GM04503 (cell line): ENCODE measurements at places on chromosomes 11 and 22.

DNA sequence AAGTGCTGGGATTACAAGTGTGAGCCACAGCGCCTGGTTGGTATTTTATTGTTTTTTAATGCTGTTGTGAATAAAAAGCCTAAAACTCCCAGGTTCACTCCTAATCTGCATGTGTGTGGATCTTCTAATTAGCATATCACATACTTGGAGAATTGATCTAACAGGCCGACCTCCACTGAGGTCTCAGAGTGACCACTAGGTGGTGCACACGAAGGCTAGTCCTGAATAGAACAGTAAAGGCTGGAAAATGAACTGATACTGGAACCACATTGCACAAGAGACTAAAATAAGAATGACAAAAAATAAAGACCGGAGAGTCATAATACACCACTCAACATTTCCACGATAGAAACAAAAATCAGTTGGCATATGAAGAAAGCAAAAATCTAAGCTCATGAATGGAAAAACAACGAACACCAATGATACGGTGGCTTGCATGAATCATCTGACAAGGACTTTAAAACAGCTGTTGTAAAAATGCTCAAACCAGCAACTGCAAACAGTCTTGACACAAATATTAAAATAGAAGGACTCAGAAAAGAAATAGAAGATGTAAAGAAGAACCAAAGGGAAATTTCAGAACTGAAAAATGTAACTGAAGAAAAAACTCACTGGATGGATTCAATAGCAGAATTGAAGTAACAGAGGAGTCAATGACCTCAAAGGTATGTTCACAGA is 19.2 kb downstream of the PIM3 start:
- no peak for DNase-seq

- no peak for DNase-seq
Observed at GRCh38 chr11:22666688-22667439, 453 bp downstream of the GAS2 start.

DNA sequence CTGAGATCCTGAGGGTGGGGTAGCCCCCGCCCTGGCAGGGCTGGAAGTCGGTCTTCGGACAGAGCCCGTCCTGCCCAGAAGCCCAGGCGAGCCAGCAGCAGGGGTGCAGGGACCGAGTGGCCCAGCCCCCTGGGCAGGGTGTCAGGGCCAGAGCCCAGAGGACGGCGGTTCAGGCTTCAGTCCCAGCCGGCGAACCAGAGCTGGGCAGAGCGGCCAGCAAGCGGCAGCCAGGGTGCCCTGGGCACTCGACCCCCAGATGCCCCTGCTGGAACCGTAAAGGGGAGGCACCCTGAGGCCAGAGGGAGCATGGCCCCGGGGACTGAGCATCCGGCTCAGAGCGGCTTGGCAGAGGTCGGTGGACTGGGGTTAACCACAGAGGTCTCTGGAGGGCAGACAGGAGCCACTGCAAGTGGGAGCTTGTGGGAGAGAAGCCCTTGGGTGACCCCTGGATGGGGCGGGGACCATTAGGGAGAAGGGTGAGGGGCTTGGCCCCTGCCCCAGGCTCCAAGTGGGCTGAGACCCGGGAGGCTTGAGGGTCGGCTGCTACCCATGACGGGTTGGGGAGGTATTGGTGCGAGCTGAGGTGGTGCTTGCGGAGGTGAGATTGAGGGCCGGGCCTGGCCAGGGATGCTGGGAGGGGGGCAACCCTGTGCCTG is 15.9 kb downstream of the LSP1 start:
- no peak for DNase-seq

GRCh38 chr11:36409152-36409816 is 100.8 kb downstream of the TRAF6 start:
- no peak for DNase-seq

DNA sequence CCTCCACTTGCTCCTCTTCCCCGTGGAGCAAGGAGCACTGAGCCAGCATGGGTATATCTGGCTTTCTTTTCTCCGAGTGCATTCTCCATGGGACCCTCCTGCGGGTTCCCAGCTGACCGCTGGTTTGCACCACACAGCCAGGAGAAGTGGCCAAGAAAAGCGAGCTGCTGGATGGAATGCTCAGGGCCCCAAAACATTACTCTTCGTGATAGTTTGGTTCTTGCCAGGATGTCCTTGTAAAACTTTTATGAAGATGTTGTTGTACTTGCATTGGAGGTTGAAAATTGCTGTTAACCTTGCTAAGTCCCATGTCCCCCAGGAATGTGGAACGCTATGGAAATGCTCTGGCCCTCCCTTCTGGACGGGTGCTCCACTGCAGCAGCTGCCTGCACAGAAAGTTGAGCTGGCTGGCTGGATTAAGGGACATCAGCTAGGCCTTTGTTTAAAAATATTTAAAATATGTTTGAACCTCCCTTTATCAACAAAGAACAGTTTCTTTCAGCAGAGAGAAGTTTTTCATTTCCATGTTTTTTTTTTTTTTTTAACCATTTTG is 68.7 kb downstream of the ZNRF3 start:
- no peak for DNase-seq

DNA sequence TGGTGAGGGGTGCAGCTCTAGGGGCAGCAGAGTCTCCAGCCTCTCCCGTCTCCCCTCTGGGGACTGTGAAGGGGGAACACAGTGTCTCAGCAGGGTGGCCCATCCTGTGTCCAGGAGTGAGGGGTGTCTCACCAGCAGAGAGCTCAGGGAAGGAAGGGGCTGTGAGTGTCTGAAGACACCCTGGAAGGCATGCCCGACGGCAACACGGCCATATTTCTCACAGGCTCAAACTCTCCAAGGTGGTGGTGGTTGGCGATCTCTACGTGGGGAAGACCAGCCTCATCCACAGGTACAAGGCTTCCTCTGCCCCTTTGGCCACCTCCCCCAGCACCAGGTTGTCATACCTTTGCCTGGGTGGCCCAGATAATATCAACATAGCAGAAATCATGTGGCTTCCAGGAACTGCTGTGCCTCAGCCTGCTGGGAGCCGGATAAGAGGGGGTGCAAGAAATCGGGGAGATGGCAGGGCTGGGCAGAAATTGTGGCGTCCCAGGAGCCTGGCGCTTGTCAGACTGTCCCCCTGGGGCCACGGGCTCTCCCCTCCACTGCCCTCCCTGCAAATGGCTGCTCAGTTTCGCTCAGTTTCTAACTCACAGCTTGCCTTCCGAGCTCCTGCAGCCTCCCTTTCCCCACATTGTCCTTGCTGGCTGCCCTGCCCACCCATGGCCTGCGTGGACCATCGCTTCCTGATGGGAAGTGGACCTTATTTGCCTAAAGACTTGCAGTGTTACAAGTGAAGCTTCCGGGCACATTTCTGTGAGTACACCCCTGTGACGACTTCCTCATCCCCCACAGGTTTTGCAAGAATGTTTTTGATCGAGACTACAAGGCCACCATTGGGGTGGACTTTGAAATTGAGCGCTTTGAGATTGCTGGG is 7.2 kb downstream of the RAB36 start:
- DNase-seq = no peak

DNA sequence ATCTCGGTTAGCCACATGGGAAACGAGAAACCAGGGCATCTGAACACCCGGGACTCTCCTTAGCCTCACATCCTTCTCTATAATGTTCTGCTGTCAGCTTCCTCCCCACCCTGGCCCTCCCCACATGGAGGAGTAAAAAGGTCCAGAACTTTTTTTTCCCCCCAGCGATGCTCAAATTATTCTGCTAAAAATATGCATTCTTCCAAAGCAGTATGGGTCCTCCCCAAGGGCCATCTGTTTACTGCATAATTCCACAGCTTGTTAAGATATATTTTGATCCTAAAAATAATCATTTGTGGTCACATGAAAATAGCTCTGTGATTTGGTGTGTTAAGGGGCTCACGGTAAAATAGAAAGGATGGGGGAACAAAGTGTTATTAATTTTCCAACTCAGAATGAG is 281.5 kb upstream of the NARS2 start:
- no peak for DNase-seq

DNA sequence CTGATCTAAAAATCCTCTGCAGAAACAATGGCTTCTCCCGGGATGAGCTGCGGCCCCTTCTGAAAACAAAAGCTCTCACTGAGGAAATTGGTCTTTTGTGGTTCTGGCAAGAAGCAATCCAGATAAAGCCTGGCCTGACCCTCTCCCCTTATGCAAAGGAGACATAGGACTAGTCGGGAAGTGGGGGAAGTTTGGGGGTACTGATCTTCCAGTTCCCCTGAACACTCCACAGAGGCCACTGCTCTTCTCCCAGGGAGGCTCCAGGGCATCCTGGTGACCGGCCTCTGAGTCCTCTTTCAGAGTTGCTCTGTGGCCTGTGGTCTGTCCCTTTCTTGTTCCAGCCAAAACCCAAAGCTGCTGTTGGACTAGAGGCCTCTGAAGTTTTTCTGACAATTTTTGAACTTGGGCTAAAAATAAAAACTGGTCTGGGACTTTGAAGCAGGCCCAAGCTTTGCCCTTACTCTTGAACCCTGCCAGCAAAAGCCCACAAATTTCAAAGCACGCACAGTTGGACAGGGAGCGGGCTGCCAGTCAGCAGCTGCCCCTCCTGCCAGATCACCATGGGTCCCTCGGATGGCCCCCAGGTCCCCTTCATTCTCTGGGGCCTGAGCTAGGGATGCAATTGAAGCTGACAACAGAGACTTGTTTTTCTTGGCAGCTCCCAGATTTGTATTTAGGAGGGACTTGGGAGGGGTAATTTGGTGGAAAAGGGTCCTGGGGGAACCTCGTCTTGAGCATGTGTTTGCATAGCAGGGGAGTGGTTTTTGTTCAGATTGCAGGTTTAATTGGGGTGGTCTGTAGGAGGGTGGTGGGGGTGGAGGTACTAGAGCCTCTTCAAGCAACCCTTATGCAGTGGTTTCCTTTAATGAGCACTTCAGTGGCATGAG is 381.6 kb upstream of the CADM1 start:
- no peak for DNase-seq

GRCh38 chr11:13940907-13941256 is 21.6 kb upstream of the SPON1 start:
- DNase-seq = no peak

DNA sequence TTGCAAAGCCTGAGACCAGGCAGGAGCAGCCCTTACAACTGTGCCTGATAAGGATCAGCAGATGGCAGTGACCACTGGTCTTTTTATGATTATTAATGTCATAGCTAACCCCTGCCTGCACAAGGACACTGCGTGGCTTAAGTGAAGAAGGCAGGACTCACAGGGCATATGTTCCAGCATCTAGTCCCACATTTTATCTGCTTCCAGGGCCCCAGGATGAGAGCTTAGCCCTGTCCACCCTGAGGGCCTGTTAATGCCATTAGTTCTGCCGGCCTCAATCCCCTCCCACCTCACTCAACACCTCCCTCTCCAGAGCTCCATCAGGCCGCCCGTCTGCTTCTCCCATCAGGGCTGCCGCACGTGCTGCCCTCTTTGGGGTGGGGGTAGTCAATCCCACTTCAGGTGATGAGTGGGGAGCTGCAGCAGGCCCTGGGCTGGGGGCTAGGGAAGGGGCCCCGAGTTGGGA is 33.1 kb upstream of the TSPAN18 start:
- no peak for DNase-seq

DNA sequence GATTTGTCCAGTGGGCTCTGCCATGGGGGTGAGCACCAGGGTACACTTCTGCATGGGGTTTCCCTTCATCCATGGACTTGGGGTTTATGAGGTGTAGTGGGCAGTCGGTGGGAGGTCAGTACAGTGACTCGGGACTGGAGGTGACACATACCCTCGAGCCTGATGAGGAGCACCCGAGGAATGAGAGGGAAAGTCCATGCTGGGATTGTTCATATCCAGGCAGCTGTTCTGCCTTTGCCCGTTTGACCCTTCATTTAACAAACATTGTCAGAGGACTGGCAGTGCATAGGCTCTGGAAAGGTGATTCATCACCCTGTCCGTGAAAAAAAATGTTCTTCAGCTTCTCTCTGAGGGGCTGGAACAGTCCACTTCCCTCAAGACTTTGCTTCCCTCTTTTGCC is 2.7 kb downstream of the NAV2 start:
- DNase-seq = peak; percentile 74

DNA sequence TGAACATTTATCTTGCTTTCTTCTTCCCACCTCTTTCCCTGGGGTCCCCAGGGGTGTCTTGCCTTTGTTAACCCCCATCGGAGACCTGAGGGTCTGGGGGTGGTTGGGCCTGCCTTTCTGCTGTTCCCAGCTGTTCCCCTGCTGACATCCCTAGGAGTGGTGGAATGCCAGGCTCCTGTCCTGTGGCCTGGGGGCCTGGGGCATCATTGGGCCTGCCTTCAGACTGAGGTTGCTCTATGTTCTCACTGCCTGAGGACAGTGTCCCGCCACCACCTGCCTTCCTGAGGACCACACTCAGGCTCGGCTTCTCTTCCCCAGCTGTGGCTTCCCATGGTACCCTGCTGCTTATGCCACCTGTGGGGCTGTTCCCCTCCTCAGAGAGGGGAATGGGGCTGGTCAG is 1.1 kb upstream of the IL18BP start:
- no peak for DNase-seq

DNA sequence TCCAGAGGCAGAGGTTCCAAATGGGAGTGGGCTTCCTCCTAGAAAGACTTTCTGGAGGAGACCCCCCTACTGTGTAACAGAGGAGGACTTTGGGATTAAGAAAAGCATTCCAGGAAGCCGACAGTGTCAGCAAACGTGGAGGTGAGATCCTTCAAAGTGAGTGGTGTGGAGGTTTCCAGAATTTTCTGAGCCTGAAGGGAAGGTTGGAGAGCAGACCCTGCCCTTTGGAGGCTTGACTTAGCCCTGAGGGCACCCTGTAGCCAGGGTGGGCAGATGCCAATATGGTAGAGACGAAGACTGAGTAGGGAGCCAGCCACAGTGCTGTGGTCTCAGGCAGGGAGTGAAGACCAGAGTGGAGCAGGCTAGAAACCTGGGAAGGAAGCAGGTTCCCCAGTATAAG is 1.8 kb upstream of the KLHL22 start:
- DNase-seq = no peak

- no peak for DNase-seq
Observed at GRCh38 chr11:75673977-75674582, 5.2 kb upstream of the MAP6 start.

GRCh38 chr22:37497062-37497599 is 10.9 kb upstream of the MFNG start:
- peak; percentile 72 for DNase-seq

GRCh38 chr11:32420937-32421901 is 14.1 kb downstream of the WT1 start:
- no peak for DNase-seq

- no peak for DNase-seq
Observed at GRCh38 chr11:124376280-124376679, 8.0 kb downstream of the OR8B2 start.

- no peak for DNase-seq
Observed at GRCh38 chr11:65104628-65105027, 7.0 kb upstream of the TM7SF2 start.

DNA sequence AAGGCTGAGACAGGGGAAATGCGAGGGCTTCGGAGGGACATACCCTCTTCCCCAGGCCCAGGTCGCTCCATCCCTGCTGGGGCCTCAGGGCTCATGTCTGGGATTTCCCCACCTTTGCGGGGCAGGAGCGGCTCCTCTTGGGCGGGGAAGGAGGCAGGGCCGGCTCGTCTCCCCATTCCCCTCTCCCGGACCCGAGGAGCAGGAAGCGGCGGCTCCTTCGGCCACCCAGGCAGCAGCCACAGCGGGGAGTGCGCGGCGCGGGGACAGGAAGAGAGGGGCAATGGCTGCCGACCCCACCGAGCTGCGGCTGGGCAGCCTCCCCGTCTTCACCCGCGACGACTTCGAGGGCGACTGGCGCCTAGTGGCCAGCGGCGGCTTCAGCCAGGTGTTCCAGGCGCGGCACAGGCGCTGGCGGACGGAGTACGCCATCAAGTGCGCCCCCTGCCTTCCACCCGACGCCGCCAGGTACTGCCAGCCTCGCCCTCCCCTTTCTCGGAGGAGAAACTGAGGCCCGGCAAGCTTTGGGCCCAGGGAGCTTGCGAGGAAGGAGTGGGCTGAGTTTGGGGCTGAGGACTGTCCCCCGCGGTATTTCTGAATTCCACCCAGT is at the start of gene ANKK1:
Gene ANKK1 (plus strand): TSS at position 175 of the 607 bp plus-strand sequence. CDS start 106 bp downstream, at position 281.
- DNase-seq = no peak
